NCI-H774 (cell line): ENCODE measurements at places on chromosomes 16 and 17.
A peak's percentile ranks its signal among the peaks of the same experiment; 100 is the strongest.

- no peak for DNase-seq
Measured at GRCh38 chr17:44159519-44160210, 10.8 kb upstream of the ASB16 start.

DNA sequence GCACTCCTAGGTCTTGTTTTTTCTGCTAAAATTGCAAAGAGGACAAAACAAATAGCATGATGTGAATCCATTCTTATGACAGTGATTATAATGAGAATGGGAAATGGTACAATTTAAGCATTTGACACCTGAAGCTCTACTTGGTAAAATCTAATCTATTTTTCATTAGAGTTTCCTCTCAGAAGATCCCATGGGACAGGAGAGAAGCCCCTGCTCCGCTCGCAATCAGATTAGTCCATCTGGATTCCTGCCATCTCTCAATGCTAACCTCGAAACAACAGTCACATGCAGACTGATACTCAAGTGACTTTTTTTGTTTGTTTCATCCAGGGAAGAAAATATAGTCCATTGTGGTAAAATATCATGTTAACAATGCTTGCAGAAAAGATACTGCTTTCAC is 107.4 kb upstream of the TOM1L1 start:
- no peak for DNase-seq

DNA sequence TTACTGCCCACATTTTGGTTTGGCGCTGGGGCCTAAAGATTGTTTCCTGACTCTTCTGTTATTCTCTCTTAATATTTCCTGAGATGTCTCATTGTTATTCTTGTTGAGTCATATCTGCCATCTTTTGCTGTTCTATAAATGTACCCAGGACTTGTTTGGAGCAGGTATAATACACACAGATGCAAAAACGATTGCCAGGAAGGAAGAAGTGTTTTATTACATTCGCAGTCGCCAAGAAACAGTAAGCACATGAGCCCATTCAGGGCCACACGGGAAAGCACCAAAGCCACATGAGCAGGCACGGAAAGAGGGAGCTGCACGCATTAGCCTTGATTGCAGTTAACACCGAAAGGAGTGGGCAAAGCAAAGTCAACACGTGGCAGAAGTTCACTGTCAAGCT is 70.2 kb downstream of the ARHGAP44 start:
- DNase-seq = no peak

GRCh38 chr16:24769806-24770205 is 40.4 kb downstream of the TNRC6A start:
- DNase-seq = no peak

DNA sequence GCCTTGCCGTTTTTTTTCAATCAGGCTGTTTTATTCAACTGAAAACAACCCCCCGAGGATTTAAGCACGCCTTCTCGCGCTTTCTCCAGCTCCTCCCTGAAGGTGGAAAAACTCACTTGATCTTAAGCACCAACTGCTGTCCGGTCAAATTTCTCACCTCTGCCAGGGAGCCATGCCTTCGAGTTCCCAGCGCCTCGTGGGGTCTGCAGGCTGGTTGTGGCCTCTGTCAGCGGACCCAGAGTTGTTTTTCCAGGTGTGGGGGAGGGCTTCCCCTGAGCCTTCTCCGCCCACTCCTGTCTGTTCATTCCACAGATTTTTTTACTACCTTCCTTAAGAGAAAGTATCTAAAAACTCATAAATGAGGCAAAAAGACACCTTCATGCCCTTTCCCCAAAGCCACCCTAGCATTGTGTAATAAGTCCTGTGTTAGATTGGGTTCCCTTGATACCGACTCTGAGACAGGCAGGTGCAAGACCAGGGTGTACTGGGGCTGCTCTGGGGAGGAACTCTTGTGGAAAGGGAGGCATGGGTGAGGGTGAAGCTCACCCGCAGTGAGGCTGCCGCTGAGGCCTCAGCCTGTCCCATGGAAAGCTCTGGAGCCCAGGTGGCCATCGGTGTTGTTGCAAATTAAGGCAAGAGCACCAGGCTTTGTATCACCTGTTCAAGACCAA is 101.6 kb downstream of the AXIN2 start:
- DNase-seq = no peak

DNA sequence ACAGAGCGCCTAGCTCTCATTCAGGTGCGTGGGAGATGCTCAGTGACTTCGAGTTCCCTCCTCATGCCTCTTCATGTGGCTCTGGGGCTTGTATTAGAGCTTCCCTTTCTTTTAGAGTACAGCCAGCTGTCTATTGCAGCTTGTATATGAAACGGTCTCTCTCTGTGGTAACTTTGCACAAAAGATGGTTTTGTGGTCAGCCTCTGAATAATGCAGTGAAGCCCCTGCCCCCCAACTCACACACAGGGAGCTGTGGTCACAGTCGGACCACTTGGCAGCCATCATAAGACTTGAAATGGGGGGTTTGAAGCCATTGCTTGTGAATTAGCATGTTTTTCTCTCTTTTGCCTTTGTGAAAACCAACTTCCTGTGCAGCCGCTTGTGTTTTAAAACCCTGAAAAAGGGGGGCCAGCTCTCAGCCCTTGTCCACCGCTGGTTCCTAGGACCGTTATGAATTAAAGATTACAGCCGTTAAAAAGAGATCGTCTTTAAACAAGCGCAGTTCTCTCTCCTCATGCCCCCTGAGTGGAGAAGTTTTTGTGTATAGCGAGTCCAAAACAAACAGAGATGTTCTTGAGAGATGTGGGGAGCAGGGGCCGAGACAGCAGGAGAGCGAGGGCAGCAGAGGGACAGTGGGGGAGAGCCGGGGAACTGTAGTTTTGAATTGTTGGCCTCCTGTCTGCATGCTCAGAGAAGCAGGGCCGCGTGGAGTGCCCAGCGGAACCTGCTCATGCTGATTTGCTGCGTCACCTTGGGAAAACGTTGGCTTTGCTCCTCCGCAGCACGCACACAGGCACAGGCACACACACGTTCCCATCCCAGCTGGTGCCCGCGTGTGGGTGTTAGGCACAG is 199.0 kb downstream of the MSI2 start:
- no peak for DNase-seq

- DNase-seq = no peak
Measured at GRCh38 chr17:6348891-6349290, 86.0 kb downstream of the AIPL1 start.

- DNase-seq = no peak
Measured at GRCh38 chr17:78572239-78573205, 4.7 kb downstream of the DNAH17 start.

DNA sequence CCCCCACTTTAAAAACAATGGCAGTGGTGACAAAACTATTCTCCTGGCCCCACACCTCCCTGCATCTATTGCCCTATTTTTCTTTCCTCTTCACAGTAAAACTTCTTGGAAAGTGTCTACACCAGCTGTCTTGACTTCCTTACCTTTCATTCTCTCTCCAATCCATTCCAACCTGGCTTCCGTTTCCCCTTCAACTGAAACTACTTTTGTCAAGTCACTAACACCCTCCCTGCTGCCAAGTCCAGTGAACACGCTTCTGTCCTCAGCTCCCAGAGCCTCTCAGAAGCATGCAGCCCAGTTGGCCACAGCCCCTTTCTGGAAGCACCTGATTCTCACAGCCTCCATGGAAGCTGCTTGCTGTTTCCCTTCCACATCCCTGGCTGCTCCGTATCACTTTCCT is 4.0 kb upstream of the SCN4A start:
- no peak for DNase-seq

- DNase-seq = no peak
Measured at GRCh38 chr17:81493198-81494038, 19.2 kb downstream of the ACTG1 start.

DNA sequence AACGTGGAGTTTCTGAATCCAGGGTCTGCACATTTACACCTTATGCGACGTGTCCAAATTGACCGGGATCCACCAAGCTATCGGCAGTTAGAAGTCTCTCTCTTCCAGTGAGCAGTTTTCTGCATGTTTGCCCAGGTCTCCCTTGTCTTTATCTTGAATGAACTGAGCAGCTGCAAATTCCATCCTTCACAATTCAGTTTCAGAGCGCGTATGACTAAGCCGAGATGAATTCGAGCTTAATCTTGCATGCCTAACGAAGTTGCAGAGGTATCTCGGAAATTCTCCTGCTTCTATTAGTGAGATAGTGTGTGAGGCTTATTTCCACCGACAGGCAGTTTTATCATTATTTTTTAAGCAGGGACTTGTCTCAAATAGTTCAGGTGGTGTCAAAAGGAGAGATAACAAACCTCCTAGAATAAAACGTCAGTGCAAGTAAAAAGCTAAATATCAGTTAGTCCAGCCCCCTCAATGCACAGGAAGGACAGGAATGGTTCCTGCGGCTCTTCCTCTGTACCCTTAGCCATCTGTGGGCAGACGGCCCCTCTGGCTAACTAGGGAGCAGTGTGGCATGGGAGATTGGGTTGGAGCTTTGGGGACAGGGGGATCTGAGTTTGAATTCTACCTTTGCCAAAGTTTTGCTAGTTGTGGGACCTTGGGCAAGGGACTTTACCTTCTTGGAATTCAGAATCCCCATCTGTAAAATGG is 93.0 kb upstream of the GPR139 start:
- no peak for DNase-seq

GRCh38 chr17:80833952-80834892 is 157.4 kb upstream of the CHMP6 start:
- DNase-seq = no peak

DNA sequence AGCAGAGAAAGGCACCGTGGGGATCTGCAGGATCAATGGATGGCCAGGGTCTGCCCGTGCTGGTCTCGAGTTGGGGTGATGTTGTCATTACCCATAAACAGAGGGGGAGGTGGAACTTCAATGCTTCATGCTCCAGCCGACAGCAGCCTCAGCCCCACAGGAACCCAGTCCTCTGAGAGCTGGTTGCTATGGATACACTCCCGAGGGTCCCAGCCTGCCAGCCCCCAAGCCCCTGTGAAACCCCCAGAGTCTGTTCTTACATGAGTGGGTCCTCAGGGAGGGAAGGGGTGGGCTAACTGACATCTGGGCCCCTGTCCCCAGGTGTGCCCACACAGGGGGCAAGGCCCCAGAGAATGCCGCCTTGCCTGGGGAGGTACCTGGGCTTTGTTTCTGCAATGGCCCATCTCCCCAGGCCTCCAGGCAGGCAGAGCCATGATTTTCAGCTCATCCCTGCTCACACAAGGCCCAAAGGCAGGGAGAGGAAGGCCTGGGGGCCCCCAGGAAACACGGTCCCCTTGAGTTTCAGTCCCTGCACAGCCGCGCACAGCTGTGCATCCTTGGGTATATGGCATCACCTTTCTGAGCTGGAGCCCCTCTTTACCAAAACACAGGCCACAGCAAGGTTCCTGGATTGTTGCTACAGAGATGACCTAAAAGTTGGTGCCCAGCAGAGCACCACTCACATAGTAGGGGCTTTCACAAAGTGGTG is 223.7 kb downstream of the ZNF423 start:
- no peak for DNase-seq

- DNase-seq = peak; percentile 32
Measured at GRCh38 chr16:23469814-23470213, 16.8 kb upstream of the COG7 start.

DNA sequence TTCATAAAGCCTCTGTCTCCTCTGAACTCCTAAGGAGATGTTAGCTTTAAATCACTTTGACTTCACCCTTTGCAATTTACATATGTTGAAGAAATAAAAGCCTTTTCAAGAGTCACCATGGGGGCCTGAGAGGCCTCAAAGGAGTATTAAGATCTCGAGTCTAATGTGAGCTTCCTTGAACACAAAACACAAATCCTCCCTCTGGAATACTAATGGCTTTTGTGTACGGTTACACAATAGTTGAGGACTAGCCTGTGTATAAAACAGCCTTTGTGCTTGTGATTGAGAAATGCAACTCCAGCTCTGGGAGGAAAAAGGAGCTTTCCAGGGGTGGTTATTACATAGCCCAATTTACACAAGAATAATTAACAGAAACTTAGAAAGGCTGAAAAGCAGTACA is 1140.2 kb downstream of the CDH11 start:
- DNase-seq = no peak

DNA sequence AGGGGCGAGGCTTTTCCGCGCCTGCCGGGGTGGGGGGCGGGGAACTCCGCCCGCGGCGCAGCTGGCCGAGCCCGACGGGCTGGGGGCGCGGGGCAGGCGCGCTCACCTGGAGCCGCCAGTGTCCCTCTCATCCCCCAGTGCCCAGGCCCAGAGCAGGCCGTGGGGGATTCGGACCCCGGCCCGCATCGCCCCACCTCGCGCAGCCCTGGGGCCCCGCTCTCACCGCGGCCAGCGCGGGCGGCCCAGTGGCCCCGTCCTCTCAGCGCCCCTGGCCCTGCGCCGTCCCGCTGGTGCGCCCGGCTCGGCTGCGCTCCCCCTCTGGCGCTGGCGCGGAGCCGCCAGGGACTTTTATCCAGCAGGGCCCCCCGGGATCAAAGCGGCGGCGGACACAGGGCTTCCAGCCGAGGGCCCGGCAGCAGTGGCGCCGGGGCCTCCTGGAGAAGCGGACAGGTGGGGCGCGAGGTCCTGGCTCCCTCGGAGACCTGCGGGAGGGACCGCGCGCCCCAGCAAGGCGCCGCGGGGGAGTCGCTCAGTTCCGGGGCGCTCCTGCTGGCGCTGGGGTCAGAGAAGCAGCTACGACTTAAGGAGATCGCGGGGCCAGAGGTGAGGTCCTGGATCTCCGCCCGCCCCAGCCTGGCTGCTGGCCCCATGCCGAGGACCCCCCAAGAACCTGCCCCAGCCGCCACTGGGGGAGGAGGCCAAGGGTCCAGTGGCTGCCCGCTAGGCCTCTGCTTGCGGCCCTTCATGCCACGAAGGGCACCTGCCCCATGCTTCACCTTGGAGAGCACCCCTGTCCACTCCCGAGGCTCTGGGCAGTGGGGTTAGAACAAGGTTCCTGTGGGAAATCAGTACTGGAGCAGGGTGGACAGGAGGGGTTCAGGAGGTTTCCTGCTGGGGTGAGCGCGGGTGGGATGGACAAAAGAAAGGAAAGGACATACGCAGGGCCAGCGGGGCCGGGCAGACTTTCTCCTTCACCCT is 823 bp upstream of the NOTUM start:
- no peak for DNase-seq

DNA sequence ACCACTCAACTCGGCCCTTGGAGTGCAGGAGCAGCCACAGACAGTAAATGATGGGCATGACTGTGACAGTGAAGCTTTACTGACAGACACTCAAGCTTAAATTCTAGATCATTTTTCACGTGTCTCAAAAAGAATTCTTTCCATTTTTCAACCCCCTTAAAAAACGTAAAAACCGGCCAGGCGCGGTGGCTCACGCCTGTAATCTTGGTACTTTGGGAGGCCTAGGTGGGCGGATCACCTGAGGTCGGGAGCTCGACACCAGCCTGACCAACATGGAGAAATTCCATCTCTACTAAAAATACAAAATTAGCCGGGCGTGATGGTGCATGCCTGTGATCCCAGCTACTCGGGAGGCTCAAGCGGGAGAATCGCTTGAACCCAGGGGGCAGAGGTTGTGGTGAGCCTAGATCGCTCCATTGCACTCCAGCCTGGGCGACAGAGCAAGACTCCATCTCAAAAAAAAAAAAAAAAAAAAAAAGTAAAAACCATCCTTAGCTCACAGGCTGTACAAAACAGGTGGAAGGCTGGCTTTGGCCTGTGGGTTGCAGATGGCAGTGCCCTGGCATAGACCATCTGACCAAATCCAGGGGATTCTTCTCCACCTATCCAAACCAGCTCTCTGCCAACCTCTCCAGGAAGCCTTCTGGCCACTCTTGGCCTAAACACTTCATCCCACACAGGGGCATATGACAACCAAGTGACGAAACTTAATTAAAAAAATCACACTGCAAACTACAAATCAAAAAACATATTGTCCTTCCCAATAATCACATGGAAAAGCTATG is 18.3 kb downstream of the TBC1D16 start:
- no peak for DNase-seq

- no peak for DNase-seq
Measured at GRCh38 chr17:3497101-3497500, 21.3 kb downstream of the ASPA start.
